PC-3 (cell line): ENCODE measurements at places on chromosomes 1 and 21. TPM values are rescaled to one million over a fixed set of nuclear protein-coding genes. Genes with fewer than 3 reads are reported as not detected.

- DNase-seq = no peak
These were observed 218.1 kb downstream of the USH2A start for GRCh38 chr1:216205176-216205575.

GRCh38 chr1:81408419-81408818 is 392.3 kb upstream of the ADGRL2 start:
- DNase-seq = no peak

- peak; percentile 59 for DNase-seq
These were observed 19.9 kb downstream of the CASQ2 start for GRCh38 chr1:115748401-115749150.

GRCh38 chr1:238409191-238409850 is 518.6 kb upstream of the ZP4 start:
- DNase-seq = peak; percentile 54

- DNase-seq = no peak
These were observed 137.0 kb upstream of the TMEM51 start for GRCh38 chr1:15016526-15016925.

DNA sequence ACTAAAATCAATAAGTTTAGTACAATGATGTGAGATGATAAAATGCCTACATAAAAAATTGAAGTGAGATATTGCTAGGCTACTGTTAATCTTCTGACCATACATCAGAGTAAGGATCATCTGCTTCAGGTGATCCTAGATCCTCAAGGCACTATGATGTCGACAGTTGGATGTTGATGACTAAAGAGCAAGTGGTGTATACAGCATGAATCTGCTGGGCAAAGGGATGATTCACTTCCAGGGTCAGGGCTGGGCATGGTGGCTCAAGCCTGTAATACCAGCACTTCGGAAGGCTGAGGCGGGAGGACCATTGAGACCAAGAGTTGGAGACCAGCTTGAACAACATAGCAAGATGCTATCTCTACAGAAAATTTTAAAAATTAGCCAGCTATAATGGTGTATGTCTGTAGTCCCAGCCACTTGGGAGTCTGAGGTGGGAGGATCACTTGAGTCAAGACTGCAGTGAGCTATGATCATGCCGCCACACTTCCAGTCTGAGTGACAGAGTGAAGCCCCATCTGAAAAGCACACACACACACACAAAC is 24.6 kb downstream of the NUF2 start:
- peak; percentile 41 for DNase-seq

DNA sequence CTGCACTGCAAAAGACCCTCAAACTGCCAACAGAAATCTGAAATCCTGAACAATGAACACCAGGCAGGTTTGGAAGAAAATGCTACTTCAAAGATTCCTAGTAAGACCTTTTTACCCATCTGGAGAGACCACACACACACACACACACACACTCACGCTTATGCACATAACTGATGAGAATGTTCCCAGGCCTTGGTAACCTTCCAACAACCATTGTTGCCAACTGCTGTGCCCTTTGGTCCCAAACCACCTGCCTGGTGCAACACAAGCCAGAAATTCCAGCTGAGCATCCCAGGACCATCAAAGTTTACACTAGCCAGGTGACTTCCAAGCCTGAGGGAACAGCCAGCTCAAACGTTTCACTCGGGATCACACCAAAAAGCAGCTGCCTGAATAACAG is 56.9 kb downstream of the SEC16B start:
- peak; percentile 40 for DNase-seq

DNA sequence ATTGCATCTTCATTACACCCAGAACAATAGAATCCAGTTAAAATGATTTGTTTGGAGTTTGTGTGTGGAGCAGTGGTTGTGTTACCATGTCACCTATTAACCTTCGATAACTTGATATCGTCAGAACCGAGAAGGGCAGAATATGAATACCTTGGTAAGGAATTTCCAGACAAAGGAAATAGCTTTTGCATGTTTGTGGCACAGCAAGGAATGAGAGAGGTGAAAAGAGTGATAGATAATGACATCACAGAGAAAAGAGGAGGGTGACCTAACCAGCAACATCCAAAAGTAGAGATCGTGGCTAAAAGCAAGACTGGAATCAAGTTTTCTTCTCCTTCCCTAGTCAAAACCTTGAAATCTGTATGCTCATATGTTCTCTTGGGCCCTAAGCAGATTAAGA is 244.6 kb upstream of the NEGR1 start:
- no peak for DNase-seq

GRCh38 chr1:77287535-77287934 is 5.7 kb downstream of the AK5 start:
- DNase-seq = no peak

DNA sequence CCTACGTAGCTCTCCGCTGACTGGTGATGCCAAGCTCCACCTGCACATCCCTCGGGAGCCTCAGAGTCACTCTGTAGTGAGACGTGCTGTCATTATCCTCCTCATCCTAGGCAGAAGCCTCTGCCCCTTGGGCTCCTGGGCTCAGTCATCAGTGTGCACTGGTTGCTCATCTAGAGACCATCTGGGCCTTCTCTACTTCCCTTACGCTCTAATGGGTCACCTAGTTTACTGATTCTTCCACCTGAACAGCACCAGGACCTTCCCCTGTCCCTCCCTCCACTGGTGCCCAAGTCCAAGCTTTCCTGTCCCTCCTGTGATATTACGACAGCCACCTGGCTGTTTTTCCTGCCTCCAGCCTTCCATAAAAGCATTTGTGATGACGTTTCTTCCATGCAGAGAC is 136.1 kb upstream of the ERRFI1 start:
- no peak for DNase-seq

DNA sequence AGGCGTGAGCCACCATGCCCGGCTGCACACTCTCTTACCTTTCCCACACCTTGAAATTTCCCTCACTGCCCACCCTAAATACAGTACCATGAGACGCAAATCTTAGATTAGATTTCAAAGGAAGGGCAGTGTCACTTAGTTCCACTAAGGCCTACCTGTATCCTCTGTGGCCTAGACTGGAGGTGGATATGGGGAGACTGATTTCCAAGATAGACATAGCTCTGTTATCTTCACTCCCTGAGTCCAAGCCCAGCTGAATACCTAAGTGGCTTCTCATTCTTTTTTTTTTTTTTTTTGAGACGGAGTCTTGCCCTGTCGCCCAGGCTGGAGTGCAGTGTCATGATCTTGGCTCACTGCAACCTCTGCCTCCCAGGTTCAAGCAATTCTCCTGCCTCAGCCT is 89.0 kb downstream of the SLC16A1 start:
- no peak for DNase-seq

GRCh38 chr1:4380564-4381168 is 273.7 kb upstream of the AJAP1 start:
- DNase-seq = no peak

GRCh38 chr1:236718328-236718727 is 32.0 kb downstream of the ACTN2 start:
- DNase-seq = no peak

GRCh38 chr1:147243841-147244240 is 1.4 kb downstream of the CHD1L start:
- no peak for DNase-seq

- no peak for DNase-seq
These were observed 12.9 kb downstream of the KIAA1614 start for GRCh38 chr1:180925471-180926051.

DNA sequence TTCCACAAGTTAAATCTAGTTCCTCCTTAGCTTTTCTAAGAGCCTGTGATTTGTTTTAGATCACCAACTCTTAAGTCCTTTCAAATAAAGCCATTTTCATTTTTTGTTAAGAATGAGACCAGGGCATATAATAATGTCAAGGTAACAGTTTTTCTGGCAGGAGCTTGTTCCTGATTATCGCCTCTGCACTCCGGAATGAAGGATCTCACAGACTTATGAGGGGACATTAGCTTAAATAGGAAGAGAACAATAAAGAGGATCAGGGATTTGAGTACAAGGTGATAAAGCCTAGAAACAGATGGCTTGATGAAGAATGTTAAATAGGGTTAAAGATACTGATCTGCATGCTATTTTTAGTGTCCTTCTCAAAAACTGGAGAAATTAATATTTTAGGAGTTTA is 13.6 kb upstream of the OTUD7B start:
- no peak for DNase-seq

MNDA gene
- total RNA-seq = not detected in 2 replicates

SLC35F3 gene
- 17.7 and 19.3 TPM in 2 replicates for total RNA-seq

ZNF648 gene
- not detected in 2 replicates for total RNA-seq

KRTAP22-1 gene
- not detected in 2 replicates for total RNA-seq

UBE4B gene
- total RNA-seq = 37.9 and 42.1 TPM in 2 replicates

S100A7A gene
- total RNA-seq = not detected in 2 replicates

SUSD4 gene
- total RNA-seq = 1.3 and 5.2 TPM in 2 replicates

FMO3 gene
- not detected in 2 replicates for total RNA-seq

NFYC gene
- 49.4 and 52.6 TPM in 2 replicates for total RNA-seq

NMNAT2 gene
- 6.0 and 6.6 TPM in 2 replicates for total RNA-seq

PLA2G5 gene
- not detected in 2 replicates for total RNA-seq

SPATA17 gene
- 3.3 and 3.8 TPM in 2 replicates for total RNA-seq

OLIG2 gene
- not detected in 2 replicates for total RNA-seq
